ENCODE measurements at places on chromosomes 12 and 14.
A peak's percentile ranks its signal among the peaks of the same experiment; 100 is the strongest.

- no peak for DNase-seq
Observed at GRCh38 chr12:131892711-131893604, 1.5 kb upstream of the ULK1 start.

DNA sequence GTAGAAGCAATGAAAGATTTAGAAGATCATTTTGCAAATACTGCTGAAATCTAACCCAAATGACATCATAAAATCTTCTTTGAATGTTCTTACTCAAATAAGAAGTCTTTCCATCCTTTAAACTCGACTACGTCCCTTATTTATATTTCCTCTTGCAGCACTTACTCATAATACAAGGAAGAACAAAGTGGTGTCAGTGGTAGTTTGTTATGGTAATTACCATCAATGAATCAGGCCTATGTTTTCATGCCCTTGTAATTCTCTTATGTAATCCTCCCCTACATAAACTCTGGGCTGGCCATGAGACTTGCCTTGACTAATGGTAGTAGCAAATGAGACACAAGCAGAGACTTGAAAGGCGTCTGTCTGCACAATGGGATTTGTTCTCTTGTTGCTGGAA is 17.0 kb downstream of the EEA1 start:
- DNase-seq = no peak

DNA sequence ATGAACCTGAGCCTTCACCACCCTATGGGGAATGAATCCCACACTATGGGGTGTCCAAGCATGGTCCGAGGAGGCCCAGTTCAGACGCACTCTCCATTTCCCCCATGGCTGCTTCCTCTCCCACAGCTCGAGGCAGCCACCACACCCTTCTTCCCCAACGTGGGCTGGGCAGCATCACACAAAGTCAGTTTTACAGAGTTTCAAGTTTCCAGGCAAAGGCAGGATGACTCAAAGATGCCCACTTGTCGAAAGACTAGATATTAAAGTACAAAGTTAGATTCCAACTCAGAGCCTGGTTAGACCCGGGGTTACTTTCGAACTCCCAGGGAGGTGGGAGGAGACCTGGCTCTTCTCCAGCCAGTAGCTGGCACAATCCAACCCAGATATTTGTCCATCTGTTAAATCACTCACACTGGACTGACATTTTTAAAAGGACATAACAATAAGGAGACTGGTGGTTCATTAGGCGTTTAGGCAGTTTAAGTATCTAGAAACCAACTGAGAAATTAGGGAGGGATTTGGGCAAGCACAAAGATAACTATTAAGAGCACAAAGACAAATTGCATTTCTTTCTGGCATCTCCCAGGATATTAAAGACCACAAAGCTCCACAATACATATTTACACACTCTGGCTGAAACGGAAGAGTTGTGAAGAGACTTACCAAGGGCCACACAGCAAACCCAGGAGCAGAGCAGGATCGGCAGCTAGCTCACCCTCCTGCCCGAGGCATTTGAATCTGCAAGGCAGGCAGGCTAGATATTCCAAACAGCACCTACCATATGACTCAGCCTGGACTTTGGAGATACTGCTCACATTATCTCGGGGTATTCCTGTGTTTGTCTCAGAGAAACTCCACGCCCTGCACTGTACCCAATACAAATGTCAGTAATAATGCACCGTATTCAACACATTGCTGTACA is 34.8 kb downstream of the TMCC3 start:
- no peak for DNase-seq

- DNase-seq = no peak
Observed at GRCh38 chr12:109029411-109029810, 8.5 kb upstream of the SVOP start.

GRCh38 chr14:24849471-24849870 is 200.5 kb downstream of the STXBP6 start:
- DNase-seq = no peak

DNA sequence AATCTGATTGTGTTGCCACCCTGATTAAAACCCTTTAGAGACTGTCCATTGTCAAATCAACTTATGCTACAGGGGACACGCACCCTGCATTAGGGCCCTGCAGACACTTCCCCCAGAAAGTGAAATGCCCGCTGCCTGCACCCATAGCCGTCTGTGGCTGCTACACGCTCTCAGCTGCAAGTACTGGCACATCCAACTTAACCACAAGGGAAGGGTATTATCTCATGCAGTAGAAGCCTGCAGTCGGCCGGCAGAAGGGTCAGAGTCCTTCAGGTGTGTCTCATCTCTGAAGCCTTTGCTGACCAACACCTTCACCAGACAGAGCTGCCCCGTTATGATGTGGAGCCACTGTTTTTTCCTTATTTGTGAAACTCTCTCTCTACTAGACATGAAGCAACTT is 20.8 kb downstream of the CFAP251 start:
- DNase-seq = no peak

GRCh38 chr14:92880851-92881250 is 42.1 kb upstream of the CHGA start:
- DNase-seq = no peak

DNA sequence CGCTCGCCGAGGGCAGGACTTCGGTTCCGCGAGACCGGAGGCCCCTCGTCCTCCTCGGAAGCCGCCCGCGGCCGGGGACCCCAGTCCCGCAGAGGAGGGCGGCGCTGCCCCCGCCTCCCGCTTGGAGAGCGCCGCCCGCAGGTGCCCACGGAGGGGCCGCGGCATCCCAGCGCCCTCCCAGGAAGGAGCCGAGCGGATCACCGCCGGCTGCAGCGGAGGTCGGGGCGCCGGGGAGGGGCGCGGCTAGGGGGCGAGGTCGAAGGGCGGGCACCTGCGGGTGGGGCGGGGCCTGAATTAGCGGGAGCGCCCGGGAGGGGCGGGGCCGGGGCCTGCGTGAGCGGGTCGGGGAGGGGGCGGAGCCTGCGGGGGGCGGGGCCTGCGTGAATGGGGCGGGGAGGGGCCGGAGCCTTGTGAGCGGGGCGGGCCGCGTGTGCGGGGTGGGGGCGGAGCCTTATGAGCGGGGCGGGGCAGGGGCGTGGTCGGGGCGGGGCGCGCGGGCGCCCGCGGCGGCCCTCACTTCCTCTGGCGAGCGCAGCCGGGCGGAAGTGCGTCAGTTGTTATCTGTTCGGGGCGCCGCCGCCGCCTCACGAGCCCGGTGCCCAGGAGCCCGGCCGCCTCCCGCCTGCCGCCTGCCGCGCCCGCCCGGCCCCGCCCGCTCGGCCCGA is at the start of gene FBRSL1:
Gene FBRSL1, plus strand, starts transcription at position 550 of the 665 bp plus-strand sequence.
- DNase-seq = peak; percentile 91

GRCh38 chr14:38199739-38200138 is 8.0 kb upstream of the SSTR1 start:
- no peak for DNase-seq

- no peak for DNase-seq
Observed at GRCh38 chr12:49030714-49031572, 12.4 kb upstream of the PRKAG1 start.

GRCh38 chr14:20652996-20653975 is 11.8 kb upstream of the OR6S1 start:
- DNase-seq = peak; percentile 29

- no peak for DNase-seq
Observed at GRCh38 chr12:111034886-111035577, 114.7 kb upstream of the MYL2 start.

DNA sequence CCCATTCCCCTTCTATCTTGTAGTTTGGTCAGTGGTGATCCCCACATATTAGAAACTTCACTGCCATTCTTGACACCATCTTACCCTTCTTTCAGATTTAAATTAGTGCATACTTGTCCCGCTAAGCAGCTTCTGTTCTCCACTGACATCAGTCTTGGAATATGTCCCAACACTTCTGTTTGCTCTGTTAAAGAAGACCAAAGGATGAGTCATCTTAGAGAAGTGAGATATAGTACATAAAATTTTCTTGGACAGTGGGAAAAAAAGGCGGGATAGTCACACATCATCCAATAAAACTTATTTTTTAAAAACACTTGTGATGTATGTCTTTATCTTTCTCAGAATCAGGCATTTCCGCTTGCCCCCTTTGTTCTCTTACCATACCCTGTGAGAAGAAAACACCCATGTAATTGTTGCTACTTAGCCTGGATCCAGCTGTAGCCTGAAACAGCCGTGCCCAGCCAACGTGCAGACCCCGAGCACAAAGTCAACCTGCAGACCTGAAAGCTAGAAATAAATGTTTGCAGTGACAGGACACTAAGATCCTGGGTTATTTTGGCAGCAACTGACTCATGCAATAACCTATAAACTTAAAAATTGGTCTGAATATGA is 100.1 kb upstream of the PDE3A start:
- DNase-seq = no peak

DNA sequence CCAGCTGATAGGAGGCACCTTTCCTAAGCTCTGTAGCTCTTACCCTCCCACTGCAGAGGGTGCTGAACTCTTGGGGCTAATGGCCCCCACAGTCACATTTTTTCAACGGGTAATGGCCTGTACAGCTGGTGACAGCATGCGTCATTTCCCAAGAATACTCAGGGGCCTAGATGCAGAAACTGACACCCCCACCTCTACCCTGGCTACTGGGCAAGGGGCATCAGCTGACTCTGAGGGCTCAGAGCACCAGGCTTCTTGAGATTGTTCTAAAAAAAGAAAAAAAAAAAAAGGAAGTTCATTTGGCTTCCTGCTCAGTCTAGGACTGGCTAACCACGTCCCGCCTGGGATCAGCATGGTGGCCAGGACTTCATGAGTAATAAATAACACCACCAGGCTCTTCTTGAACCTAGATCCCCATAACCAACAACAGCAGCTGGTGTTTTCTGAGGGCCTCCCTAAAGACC is 35.2 kb downstream of the ZFP36L1 start:
- DNase-seq = no peak

DNA sequence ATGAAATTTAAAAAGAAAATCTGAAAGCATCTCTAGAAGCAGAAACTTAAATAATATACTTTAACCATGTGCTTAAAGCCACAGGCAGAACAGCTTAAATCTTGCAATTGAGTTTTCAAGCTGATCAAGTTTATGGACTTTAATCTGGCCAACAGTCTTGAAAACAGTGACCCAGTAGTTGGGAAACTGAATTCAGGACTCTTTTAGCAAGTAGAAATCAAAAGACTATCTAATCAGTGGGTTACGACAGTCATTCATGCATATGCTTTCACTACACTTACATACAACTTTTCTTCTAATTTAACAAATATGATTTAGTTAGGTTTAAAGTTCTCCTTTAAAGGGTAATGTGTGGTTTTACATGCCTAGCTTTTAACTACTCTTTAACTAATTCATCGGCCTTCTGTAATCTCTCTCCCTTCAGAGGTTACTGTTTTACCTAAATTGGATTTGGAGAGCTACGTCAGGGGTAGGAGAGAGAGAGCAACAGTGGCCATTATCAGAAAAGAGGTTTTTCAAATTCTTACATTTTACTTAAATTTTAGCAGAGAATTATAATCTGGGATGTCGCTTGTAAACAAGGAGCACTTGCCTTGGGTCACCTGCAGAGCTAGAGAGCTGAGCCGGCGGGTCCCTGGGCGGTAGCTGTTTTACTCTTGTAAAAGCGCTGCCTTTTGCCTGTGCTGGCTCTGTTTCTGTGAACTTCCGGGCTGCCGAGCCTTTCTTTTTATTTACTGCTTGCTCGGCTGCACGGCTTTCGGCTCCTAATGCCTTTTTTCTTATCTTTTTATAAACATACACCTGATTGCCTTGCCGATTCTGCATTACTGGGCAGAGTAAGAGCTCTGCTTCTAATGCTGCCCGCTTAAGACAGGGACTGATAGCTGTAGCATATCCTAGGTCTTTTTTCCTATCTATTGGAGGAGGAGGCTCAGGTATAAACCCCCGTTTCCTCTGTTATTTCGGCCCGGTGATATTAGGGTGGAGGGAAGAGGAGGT is 17.4 kb upstream of the LYZ start:
- peak; percentile 34 for DNase-seq

- DNase-seq = no peak
Observed at GRCh38 chr12:54924972-54925707, 59.4 kb downstream of the TESPA1 start.

- DNase-seq = no peak
Observed at GRCh38 chr14:61712137-61712536, 16.8 kb downstream of the HIF1A start.

GRCh38 chr12:48128800-48129199 is 9.6 kb downstream of the PFKM start:
- DNase-seq = no peak

DNA sequence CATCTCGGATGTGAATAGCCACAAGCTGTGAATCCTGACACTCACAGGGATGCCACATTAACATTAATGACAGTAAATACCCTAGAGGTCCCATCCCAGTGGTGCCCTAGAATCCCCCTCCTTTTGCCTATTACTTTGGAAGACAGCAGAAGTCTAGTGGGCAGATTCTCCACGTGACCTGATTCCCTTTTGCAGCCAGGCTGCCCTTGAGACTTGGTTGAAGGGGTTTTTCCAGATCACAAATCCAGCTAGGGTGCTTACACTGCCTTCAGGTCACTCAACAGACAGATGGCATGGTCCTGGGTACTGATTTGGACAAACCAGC is 8.7 kb downstream of the HDAC7 start:
- DNase-seq = no peak

GRCh38 chr14:54457609-54457996 is 16.4 kb upstream of the CNIH1 start:
- DNase-seq = no peak

GRCh38 chr14:68762953-68763764 is 29.7 kb downstream of the ZFP36L1 start:
- no peak for DNase-seq

DNA sequence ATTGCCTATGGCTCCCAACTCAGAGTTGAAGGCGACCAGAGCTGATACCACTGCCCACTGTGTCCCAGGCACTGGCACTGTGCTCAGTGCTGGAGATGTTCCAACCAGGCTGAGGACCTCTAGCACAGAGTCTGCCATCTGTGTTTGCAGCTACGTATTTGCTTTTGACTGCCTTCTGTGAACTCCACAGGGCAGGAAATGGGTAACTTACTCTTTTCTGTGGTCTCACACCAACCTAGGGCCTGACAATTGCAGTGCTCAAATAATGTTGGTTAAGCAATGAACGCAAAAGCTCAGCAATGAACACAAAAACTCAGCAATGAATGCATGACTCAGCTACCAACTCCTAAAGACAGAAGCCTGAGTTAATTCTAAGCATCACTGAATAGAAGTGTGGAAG is 202.8 kb downstream of the NUAK1 start:
- no peak for DNase-seq

- no peak for DNase-seq
Observed at GRCh38 chr14:69572841-69573135, 1.9 kb downstream of the CCDC177 start.

DNA sequence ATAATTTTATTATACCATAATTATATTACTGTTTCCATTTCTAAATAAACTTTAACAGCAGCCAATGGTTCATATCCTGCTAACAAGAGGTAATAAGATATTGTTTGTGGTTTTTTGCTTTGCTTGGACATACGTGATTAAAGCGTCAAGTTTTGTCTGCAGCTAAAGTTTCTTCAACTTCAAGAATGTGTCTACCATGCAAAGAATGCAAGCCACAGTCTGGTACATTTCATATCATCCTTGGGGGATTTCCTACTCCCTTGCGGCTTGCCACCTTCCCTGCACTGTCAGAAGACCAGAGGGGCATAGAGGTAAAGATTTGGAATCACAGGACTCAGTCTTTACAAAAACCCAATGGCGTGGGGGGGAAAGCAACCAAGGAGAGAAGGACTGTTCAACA is 125.2 kb downstream of the MED13L start:
- no peak for DNase-seq

- no peak for DNase-seq
Observed at GRCh38 chr12:24080465-24080864, 131.0 kb upstream of the SOX5 start.

- DNase-seq = no peak
Observed at GRCh38 chr14:89660166-89660565, 243.1 kb upstream of the FOXN3 start.

- no peak for DNase-seq
Observed at GRCh38 chr12:49413796-49414195, 46.5 kb downstream of the SPATS2 start.

GRCh38 chr14:96095581-96096476 is 56.7 kb downstream of the C14orf132 start:
- DNase-seq = no peak
